ENCODE measurements at places on chromosomes 7 and 10.
A peak's percentile ranks its signal among the peaks of the same experiment; 100 is the strongest.

GRCh38 chr7:139635526-139636302 is 112.2 kb downstream of the CLEC2L start:
- DNase-seq: no peak

DNA sequence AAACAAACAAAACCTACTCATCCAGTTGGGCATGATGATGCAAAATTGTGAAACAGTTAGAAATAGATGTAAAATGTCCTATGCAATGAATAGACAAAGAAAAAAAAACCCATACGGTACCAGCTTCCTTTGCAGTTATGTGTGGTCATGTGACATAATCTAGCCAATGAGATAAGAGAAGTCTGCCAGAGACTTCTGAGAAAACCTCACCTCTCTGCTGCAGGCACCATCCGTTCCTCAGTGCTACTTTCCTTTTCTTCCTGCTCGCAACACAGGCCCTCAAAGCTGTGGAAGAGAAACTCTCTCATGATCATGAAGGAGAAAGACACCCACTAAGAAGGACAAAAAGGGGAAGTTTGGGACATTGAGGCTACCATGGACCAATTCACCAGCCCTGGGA is 76.8 kb upstream of the CARD11 start:
- DNase-seq: no peak

GRCh38 chr10:85603151-85603940 is 763.2 kb downstream of the GRID1 start:
- DNase-seq: no peak

DNA sequence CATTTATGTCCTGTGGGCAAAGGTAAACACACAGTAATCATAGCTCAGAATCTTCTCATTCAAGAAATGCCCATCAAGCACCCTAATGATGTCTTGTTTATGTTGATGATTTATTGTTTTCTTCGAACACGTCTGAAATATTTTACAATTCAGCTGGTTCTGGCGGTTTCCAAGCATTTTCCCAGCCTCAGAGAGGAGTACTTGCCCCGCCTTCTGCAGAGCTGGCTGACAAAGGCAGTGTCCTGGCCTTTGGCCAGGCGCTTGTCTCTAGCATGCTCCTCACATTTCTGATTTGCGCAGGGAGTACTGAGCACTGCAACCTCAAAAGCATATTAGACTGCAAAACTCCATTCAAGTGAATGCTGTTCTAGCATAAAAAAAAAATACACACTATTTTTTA is 314.2 kb upstream of the GNAI1 start:
- peak; percentile 89 for DNase-seq

DNA sequence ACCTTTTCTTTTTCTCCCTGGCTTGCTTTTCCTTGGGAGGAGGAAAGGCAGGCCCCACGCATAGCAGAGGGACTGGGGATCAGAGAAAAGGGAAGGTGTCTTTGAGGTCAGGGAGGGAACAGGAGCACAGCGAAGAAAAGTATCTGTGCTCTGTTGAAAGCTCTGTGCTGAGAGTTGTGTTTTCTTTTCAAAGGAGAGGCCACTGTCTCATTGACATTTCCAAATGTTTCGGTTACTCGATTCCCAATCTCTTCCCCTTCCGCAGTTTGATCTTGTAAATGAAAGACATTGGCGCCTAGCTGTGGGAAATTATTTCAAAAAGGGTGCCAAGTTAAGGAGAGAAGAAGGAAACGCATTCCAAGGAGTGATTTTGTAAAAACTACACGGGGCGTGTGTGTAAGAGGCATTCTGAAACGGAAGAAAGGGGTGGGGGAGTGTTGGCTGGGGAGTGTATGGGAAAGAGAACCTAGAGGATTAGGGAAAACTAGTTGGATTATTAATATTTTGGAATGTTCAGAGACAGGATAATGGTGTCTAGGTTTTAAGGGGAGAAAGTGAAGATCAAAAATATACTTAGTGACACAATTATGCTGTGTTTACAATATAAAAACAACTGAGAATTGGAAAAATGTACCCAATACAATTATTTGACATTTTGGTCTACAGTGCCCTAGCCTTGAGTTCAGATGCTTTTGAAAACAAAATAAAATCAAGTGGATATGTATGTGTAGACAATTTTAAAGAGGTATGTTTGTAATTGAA is 708 bp downstream of the KLHDC10 start:
- DNase-seq: no peak

DNA sequence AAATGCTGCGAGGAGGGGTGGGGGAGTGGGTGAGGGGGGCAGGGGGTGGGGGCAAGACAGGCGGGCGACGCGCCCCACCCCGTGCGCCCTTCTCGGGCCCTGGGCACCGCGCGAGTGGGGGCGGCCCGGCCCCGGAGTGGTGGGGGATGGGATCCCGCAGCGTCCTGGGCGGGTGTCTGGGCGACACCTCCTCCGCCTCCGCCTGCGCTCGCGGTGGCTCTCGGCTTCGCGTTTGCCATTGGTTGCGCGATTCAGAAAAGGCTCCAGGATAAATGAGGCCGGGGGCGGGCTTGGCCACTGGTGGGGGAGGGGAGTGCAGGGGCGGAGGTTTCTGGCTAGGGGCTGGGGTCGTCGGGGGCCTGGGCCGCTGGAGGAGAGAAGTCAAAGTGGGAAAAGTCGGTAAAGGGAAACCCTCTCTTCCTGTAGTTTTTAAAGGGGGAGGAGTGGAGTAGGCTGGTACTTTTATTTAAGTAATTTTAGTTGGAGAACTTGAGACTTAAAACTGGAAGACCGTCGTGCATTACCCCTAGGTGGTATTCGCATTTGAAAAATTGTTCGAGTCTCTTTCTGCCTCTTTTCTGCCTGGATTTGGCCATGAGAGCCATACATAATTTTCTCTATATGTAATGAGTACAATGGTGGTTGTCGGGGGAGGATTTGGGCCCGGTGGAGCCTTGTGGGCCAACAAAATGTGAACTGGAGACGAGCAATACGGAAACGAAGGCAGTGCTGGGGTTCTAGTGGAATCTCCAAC is 992 bp upstream of the IGF2BP3 start:
- peak; percentile 89 for DNase-seq

DNA sequence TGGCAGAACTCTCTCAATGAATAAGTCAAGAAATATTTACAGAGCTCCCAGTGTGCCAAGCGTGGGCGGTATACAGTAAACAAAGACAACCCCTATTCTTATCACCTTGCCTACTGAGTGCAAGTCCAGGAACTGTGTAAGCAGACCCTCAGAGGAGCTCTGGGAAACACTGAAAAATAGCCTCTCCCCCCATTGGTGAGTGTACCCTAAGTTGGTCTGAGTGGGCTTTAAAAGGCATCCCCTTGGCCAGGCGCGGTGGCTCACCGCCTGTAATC is 1.2 kb downstream of the DYDC2 start:
- DNase-seq: no peak

- no peak for DNase-seq
Observed at GRCh38 chr7:75985518-75986146, 8.8 kb downstream of the TMEM120A start.

GRCh38 chr7:128783143-128783861 is 7.7 kb upstream of the OPN1SW start:
- DNase-seq: no peak

GRCh38 chr7:45359776-45360175 is 202.2 kb downstream of the RAMP3 start:
- no peak for DNase-seq

- DNase-seq: no peak
Observed at GRCh38 chr7:69042138-69042537, 556.1 kb upstream of the AUTS2 start.

- no peak for DNase-seq
Observed at GRCh38 chr10:25959540-25960232, 25.7 kb downstream of the MYO3A start.

GRCh38 chr7:43625453-43625852 is 42.5 kb downstream of the STK17A start:
- DNase-seq: no peak

GRCh38 chr7:33446551-33446950 is 317.2 kb downstream of the BBS9 start:
- no peak for DNase-seq

All from NCI-H446 (cell line).